ENCODE measurements at places on chromosomes 16 and 17. TPM values are rescaled to one million over a fixed set of nuclear protein-coding genes. Genes with fewer than 3 reads are reported as not detected.

FOXO3B gene
- total RNA-seq, result 3.4 TPM

CDRT15L2 gene
- not detected for total RNA-seq

TBC1D3 gene
- not detected for total RNA-seq

DLG4 gene
- total RNA-seq, result 2.9 TPM
